Peyer's patch (tissue), 4 donors: ENCODE measurements at places on chromosomes 16 and 17.

DNA sequence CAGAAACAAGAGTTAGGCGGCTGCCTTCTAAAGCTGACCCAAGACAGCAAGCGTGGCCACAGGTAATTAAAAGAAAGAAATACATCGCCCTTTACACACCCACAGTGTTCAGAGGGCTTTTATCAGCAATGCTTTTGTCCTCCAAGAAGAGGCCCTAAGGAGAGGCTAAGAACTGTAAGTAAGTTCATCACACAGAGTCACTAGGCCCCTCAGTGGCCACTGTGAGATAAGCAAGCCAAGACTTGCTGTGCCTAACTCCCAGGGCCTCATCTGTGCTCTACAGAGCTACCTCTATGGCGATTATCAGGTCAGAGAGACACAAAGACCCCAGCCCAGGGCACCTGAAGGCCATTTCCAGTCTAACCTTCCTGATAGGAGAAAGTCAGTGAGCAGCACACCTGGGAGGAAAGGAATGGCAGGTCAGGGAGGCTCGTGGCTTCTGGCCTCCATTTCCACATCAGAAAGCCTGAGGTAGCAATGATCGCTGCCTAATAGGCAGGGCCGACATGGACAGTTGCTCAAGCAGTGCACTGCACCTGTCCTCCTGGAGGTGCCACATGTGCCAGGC lies 545.2 kb upstream of the CDH11 start:
- H3K27ac ChIP-seq = no peak overlapping the region
- no peaks in the 10 kb centered on the region for H3K27me3 ChIP-seq
- H3K4me3 ChIP-seq = no peak overlapping the region

DNA sequence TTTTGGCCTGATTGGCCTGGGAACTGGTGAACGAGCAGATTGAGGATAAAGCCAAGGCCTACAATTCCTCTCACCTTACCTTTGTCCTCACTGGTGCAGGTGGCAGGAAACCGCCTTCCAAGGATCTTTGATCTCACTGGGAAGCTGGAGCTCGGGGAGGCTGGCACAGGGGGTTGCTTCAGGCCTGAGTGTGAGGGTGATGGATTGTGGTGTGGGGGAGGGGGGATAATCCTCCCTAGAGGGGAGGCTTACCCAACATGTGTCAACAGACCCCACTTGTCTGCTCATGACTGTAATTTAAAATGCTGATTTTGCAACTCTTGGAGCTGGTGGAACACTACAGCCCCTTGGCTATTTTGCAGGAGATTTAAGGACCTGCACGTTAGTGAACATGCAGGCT lies 4.5 kb upstream of the RMI2 start:
- no peak overlapping the region for H3K4me3 ChIP-seq
- no peaks in the 10 kb centered on the region for H3K27me3 ChIP-seq
- no peaks in the 10 kb centered on the region for H3K4me1 ChIP-seq
- no peak for DNase-seq
- no peak overlapping the region for H3K27ac ChIP-seq

- H3K4me1 ChIP-seq = peaks cover 10% of the 10 kb centered on the region
- no peak overlapping the region for H3K4me3 ChIP-seq
- DNase-seq = peak; percentile 45
- H3K27ac ChIP-seq = peak overlapping the region; percentile 78
These were observed 67.5 kb downstream of the KLHDC4 start for GRCh38 chr16:87698241-87698640.

DNA sequence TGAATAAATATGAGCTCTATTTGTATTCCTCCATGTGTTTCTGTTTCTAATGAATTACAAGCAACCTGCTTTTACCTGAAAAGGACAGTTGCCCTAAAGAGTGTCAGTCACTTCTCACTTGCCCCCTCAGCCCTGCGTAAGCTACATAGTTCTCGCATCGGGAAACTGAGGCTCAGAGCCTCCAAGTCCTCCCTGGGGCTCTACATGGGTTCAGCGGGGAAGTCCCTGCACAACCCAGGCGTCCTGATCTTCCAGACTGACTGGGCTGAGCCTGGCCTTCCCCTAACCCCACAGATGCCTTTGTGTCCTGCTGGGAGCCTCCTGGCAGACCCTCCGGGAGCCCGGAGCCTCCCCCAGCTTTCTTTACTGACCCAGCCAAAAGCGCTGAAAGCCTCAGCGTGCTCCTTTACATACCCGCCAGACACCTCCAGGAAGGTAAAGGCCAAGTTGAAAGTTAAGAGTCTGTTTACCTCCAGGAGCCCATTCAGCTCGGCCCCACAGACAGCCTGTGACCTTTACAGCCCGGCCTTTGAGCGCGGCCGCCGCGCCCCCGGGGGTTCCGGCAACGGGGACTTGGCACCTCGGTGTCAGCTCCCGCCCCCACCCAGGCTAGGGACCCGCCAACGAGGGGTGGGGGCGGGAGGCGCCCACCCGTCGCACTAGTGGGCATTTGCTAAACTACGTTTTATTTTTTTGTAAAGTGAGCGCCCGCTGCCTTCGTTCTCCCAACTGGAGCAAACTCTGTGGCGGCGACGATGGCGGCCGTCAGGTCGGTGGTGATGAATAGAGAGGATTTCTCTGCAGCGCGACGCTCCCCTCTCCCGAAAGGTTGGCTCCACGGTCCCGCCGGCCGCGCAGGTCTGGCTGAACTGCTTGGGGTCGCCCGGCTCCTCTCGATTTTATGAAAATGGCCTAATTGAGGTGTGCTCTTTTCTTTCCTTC lies 4.4 kb upstream of the HOXB13 start:
- no peak overlapping the region for H3K27ac ChIP-seq
- H3K4me3 ChIP-seq = no peak overlapping the region
- no peak for DNase-seq
- H3K27me3 ChIP-seq = peaks cover 3% of the 10 kb centered on the region
- no peaks in the 10 kb centered on the region for H3K36me3 ChIP-seq

DNA sequence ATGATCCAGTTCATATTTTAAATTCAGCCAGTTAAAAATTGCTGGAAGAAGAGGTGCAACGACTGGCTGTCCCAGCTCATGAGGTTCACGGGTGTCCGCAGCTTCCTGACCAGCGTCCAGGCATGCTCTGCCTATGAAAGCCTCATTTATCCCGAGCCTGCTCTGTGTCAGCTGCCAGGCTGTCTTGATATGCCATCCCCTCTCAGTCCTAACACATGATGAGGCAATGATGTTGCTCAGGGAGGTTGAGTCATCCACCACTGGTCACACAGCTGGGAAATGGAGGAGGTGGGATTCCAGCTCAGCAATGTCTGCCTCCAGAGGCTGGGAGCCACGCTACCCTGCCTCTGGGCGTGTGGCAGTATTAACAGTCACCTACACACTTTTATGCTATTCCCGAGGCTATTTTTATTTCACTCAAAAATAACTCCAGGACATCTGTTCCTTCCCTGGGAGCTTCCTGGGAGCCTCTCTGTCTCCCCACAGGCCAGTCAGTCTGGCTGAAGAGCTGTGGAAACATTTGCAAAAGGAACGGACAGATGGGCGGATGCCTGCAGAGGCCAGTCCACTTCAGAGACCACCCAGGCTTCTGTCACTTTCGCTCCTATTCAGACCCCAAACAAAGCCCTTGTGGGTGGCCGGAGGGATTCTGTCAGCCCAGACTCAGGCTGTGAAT lies 22.5 kb downstream of the RAB11FIP4 start:
- DNase-seq = no peak
- no peaks in the 10 kb centered on the region for H3K36me3 ChIP-seq
- no peaks in the 10 kb centered on the region for H3K4me1 ChIP-seq
- no peak overlapping the region for H3K4me3 ChIP-seq
- no peak overlapping the region for H3K27ac ChIP-seq
- H3K27me3 ChIP-seq = no peaks in the 10 kb centered on the region

DNA sequence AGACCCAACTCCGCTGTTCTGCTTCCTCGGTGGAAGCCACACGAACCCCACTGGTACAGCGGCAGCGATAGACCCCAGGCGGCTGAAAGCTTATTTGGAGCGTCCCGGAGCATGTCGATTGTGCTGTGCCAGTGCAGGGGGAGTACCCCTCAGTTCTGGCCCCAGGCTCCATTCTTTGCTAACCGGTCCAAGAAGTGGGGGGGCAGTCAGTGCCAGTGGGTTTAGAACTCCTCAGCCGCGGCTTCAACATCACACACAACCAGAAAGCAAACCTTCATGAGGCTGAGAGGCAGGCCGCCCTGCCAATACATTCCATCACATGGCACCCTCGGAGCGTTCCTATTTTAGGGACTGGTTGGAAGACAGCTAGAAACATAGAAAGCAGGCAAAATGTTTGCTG lies 1.7 kb upstream of the MNT start:
- peak; percentile 47 for DNase-seq
- peak overlapping the region; percentile 93 for H3K27ac ChIP-seq
- peak overlapping the region; percentile 77 for H3K4me3 ChIP-seq
- H3K27me3 ChIP-seq = no peaks in the 10 kb centered on the region
- no peaks in the 10 kb centered on the region for H3K4me1 ChIP-seq

DNA sequence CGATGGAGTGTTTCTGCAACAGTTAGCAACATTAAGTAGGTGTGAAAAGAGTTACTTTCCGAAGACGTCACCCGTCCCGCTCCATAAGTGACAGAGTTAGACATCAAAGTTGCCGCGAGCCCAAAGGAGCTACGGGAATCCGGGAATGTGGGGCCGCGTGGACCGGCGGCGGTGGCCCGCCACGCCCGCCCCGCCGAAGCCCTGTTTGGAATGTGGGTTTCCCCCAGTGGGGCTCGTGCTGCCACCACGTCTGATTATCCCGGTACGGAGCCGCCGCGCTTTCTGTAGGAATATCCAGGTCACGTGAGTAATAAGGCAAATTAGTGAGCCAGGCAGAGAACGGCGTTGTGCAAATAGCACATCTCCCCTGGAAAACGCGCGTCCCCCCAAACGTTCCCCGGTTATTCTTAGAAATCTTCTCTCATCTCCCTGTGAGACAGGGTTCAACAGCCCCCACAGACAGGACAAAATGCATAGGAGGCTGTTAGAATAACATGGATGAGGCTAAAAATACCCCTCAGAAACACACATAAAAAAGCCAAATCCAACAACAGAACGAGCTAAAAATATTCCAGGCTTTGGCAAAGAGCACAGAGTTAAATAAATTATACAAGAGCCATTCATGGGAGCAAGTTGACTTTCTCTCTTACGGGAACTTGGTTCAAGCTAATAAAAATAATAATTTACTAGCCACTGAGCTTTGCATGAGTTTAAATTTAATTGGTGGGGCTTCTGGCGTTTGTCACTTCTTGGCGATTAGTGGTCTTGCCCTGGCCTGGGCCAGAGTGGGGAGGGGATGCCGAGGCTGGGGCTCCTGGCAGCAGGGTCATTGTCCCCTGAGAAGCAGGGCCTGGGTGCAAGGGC lies 8.6 kb downstream of the BAHCC1 start:
- no peaks in the 10 kb centered on the region for H3K36me3 ChIP-seq
- no peaks in the 10 kb centered on the region for H3K27me3 ChIP-seq
- DNase-seq = no peak
- peaks cover 13% of the 10 kb centered on the region for H3K4me1 ChIP-seq

- H3K4me1 ChIP-seq = no peaks in the 10 kb centered on the region
- H3K36me3 ChIP-seq = no peaks in the 10 kb centered on the region
- no peak for DNase-seq
- H3K4me3 ChIP-seq = no peak overlapping the region
These were observed 29.4 kb downstream of the CHD9 start for GRCh38 chr16:53084141-53084541.

DNA sequence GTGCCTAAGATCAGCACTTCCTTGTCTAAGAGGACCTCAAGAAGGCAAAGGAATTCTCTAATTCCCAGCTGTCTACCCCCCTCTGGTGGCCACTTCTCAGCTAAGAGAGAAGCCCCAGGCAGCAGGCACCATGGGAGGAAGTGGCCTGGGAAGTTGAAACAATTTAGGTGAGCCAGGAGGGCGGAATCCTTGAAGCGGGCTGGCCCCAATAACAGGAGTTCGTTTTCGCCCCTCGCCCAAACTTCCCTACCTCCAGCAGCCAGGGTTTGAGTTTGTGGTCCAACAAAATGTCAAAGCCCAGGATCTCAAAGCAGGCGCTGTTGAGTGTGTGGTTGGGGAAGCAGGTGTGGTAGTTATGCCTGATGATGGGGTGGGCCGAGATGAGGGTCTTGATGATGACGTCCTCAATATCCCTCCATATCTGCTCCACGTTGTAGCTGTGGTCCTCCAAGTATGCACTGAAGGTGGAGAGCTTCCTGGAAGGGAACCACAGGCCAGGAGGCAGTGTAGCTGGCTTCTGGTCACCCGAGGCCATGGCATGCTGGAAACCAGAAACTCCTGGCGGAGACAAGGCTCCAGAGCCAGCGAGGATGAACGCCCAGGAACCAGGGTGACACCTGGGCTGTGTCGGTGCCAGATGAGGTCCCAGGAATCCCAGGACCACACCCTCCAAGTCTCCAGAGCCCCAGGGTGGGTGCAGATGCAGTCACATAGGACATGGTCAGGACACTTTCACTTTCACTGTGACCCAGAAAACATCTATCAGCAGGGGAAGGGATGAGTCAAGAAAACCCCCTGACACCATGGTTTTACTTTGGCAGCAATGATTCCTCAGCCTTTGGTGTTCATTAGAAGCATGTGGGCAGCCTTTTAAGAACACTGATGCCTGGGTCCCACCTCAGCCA lies 25.6 kb downstream of the TTLL6 start:
- no peaks in the 10 kb centered on the region for H3K36me3 ChIP-seq
- H3K27ac ChIP-seq = no peak overlapping the region
- H3K27me3 ChIP-seq = no peaks in the 10 kb centered on the region
- H3K4me3 ChIP-seq = no peak overlapping the region

- H3K4me1 ChIP-seq = peaks cover 49% of the 10 kb centered on the region
- H3K27me3 ChIP-seq = no peaks in the 10 kb centered on the region
- H3K4me3 ChIP-seq = peak overlapping the region; percentile 92
- H3K27ac ChIP-seq = peak overlapping the region; percentile 98
- H3K36me3 ChIP-seq = peaks cover 20% of the 10 kb centered on the region
These were observed 472 bp upstream of the ARHGDIA start for GRCh38 chr17:81871387-81872230.

GRCh38 chr16:80739523-80739922 lies 64.9 kb downstream of the CDYL2 start:
- H3K27ac ChIP-seq = no peak overlapping the region
- H3K27me3 ChIP-seq = no peaks in the 10 kb centered on the region
- no peak for DNase-seq
- H3K4me3 ChIP-seq = no peak overlapping the region
- no peaks in the 10 kb centered on the region for H3K4me1 ChIP-seq
- H3K36me3 ChIP-seq = no peaks in the 10 kb centered on the region

GRCh38 chr16:73048292-73049080 lies 558 bp upstream of the ZFHX3 start:
- H3K4me1 ChIP-seq = peaks cover 5% of the 10 kb centered on the region
- no peaks in the 10 kb centered on the region for H3K27me3 ChIP-seq
- peak; percentile 69 for DNase-seq
- H3K27ac ChIP-seq = peak overlapping the region; percentile 90
- H3K4me3 ChIP-seq = peak overlapping the region; percentile 61

- no peaks in the 10 kb centered on the region for H3K36me3 ChIP-seq
- no peak for DNase-seq
- no peak overlapping the region for H3K4me3 ChIP-seq
These were observed 47.6 kb downstream of the HS3ST2 start for GRCh38 chr16:22861580-22861979.

GRCh38 chr16:21264571-21265036 lies 13.5 kb downstream of the CRYM start:
- H3K4me1 ChIP-seq = peaks cover 3% of the 10 kb centered on the region
- no peak overlapping the region for H3K4me3 ChIP-seq
- H3K27me3 ChIP-seq = no peaks in the 10 kb centered on the region
- H3K27ac ChIP-seq = no peak overlapping the region
